T-helper 2 cell (primary cell): ENCODE measurements at places on chromosomes 3 and 15.

DNA sequence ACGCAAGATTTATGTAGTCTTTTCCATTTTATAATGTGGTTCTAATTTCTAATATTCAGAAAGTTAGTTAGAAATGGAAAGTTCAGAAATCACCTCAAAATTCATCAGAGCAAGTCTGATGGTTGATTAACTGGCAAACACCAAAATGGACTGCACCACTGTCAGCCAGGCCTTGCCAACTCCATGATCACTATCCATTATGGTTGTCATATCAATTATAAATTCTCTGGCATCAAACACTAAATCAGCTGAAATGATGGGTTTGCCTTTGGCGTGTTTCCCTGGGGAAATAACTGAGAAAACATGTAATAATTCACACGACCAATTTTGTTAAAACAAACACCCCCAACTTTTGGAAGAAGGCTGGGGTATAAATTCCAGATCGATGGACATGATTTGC, 219.4 kb downstream of the CDIN1 start:
- DNase-seq = no peak

DNA sequence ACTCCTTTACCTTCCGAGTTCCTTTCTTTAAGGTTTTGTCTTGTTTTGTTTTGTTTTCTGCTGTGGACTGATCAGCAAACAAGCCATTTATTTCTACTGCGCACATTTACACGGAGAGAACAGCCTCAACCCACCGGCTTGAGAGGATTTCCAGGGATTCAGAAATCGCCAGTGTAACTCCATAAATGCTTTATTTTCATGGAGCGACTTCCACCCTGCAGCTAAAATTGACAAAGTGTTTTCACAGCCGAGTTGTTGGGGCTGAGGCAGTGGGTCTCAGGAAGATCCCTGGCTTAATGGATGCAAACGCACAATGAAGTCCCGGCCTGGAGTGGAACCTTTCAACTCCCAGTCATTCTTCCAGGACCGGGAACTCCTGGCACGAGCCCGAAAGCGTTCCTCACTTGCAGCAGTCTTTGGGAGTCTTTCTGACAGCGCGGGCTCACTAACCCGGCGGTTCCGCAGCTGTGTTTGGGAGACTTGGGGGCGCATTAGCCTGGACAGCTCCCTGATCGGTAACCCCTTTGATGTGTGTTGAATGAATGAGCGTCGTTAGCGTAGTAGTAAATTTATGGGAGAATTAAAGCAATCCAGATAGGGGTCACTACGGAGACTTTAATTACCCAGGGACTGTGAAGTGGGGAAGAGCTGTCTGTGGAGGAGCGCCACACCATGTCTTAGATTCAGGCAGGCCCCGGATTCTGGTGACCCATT, 785 bp upstream of the MYRIP start:
- DNase-seq = no peak

- no peak for DNase-seq
These were observed at the start of gene CLDN11 for GRCh38 chr3:170418422-170419398. Gene CLDN11, plus strand, starts transcription at chr3:170418868. Its CDS starts 199 bp downstream, at chr3:170419067.

GRCh38 chr3:156174229-156174847, 54.0 kb downstream of the KCNAB1 start:
- no peak for DNase-seq

DNA sequence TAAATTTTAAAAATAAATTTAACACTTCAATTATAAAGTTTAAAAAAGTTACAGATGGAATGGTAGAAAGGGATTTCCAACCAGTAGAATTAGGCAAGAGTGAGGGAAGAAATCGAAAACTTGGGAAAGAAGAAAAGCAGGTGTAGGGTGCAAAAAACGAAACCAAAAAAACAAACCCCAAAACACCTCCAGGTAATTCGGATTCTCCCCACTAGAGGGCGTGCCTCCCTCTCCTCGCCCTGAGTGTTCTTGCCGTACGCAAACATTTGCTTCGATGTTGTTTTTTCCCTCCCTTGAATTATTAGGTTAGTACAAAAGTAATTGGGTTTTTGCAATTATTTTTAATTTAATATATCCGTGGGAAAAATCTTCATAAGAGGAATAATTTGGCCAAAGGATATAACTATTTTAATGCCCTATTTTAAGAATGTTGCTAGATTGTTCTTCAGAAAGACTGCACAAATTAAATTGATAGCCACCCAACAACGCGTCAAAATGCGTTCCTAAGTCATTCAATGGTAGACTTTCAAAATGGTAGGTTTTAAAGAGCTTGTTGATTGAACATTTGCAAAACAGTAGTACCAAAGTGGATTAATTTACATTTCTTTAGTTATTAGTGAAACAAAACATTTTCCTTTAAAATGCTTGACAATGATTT, 63.7 kb downstream of the SLC30A4 start:
- DNase-seq = peak; percentile 52

DNA sequence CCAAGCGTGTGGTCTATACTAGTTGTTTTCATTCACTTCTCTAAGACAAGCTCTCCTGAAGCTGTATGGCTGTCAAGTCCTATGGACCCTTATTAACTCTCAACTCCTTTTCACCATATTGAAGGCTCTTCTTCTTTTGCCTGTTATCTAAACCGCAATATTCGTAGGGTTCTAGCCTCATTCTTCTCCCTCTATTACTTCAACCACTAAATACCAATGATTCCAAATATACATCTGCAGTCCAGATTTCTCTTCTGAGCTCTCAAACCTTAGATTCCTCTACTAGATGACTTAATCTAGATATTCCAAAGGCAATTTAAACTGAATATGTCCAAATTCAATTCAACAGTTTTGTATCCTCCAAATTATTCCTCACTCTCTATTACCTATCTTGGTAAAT, 24.6 kb downstream of the AQR start:
- no peak for DNase-seq

GRCh38 chr3:145290010-145290409, 871.0 kb downstream of the PLOD2 start:
- no peak for DNase-seq

- no peak for DNase-seq
These were observed 174.8 kb downstream of the POLR2M start for GRCh38 chr15:57881361-57881760.

GRCh38 chr15:85463276-85463892, 83.0 kb downstream of the AKAP13 start:
- no peak for DNase-seq

DNA sequence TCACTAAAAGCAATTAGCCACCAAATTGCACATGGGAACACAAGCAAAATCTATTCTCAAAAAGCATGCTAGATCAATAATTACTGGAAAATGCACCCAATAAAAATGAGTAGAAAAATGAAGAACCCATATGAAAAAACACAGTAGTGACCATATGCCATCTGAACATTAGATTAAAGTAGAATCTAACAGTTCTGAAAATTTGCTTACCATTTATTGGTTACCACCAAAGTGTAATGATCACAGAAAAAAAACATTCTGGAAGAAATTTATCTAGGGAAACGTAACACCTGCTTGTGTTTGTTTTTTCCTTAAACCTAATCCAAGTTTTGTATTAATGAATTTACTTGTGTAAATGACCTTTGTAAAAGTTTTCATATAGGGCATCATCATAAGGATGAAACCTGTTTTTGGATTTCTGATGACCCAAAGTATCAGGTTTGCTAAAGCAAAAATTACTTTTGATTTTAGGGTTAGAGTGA, 37.6 kb upstream of the AADAC start:
- no peak for DNase-seq

GRCh38 chr3:151434151-151434890, 26.5 kb downstream of the IGSF10 start:
- DNase-seq = no peak

GRCh38 chr3:168091302-168091858, 4.3 kb downstream of the GOLIM4 start:
- DNase-seq = no peak

DNA sequence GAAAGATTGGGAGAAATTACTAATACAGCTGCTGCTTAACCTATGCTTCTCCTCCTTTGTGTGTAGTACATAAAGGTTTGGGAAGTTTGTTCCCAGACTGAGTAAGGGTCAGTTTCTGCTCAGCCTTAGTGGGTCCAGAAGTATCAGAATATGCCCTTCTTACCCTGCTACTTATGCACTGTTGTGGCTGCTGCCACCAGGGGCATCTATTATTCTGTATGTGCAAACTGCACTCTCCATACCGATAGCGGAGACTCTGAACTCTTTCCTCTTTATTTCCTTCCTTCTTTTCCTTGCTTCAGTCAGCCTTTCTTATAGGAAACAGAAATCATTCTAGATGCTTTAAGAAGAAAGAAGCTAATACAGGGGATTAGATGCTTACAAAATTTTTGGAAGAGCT, 4.0 kb downstream of the NEDD4 start:
- no peak for DNase-seq

DNA sequence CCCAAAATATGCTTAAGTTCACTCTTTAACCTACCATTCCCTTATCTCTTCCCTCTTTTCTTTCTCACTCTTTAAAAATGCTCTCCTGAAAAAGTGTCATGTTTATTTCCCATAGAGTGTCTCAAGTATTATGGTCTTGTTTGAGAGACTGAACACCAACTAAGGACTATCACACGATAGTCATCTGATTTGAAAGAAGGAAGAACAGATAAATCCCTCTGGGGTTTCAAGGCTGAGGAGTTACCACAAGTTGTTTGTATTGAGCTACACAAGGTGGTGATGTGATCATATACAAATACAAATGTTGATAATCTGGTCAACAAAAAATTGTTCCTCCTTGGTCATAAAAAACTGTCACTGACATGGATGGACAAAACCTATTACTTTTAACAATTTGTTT, 13.8 kb downstream of the MEIS2 start:
- DNase-seq = no peak

DNA sequence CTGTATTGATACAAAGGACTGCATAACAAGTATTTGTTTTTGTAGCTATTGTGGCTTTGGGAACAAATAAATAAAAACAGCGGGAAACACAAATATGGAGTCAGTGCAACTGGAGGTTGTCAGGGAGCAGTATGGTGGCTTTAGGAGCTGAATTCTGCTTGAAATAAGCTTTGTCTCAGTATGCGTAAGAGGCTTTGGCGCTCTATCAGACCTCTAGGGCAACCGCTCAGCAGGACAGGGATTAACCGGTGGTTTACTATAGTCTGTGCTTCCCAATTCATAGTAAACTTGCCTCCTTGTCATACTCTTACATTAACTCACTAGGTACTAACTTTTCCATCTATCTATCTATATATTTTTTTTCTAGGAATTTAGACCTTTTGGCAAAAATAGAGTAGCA, 104.6 kb downstream of the ZIC1 start:
- DNase-seq = no peak

DNA sequence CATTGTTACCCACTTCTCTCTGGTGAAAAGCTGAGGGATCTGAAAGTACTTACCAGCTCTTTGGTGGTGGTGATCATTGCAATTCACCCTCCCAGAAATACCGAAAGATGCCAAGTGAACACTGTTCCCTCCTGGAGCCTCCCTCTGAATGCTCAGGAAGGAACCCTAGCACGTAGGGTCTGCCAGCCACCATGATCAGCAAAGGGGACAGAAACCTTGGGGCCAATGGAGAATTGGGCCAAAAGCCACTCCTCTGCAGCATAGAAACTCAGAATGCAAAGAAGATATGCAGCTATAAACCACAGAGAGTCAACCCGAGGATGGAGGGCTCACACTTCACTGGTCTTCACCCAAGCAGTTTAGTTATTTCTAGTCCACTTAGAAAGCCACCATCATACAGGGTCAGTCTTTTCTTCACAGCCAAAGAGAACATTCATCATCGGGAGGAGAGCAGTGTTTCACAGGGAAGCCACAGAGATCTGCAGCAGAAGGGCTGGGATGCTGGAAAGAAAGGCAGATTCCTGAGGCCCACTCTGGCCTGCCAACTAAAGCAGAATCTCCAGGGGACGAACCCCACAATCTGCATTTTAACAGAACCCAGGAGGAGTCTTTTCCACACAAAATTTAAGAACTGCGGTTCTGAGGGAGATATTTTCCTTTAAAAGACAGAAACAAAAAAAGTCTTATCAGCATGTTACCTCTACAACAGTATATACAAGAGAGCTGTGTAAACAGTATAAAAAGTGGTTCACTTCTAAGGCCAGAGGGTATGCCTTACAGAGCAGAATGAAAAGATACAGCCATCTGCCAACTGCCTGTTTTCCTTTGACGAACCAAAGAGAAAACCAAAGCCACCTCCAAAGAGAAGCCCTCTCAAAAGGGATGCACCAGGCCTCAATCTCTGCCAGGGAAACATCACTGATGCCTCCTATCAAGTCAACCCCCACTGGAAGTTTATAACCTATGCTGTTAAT, 11.3 kb downstream of the TBC1D2B start:
- no peak for DNase-seq

DNA sequence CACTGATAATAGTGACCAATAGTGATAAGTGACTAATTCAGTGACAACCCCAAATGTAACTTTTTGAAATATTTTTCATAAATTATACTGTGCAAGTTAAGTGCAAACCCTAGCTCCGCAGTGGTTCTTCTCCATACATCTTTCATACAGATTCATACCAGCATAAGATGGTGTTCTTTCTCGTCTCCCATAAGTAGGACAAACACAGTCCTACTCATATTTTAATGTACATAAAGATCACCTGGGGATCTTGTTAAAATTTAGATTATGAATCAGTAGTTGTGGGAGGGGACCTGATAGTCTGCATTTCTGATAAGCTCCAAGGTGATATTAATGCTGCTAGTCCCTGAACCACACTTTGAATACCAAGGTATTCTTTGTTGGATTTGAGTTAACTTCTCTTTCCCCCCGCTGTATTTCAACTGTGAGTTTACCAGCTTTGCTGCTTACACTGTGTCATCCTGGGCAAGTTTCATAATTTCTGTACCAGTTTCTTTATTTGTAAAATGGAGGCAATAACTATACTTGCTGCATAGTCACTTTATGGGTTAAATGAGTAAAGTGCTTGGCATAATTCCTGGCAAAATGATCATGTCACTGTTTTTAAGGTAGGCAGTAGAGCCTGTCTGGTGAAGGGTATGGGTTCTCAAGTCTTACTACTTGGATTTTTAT, 34.7 kb upstream of the C3orf38 start:
- peak; percentile 20 for DNase-seq

GRCh38 chr15:58288592-58288991, 143.2 kb upstream of the LIPC start:
- no peak for DNase-seq

DNA sequence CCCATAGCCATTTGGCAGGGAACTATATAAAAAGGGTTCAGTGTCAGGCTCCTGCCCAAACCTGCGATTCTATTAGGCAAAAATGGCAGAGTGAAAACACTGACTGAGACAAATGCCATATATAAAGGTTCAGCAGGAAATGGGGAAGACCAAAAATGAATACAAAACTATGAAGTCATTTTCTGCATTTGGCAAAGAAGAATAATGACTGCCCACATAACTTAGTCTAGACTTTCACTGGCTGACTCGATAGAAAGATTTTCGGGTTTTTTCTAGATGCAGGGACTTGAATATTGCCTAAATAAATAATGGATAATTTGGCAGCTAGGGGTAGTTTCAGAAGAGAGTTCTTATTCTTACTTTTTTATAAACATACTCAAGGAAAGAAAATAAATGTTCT, 178.0 kb downstream of the TPRG1 start:
- DNase-seq = no peak

DNA sequence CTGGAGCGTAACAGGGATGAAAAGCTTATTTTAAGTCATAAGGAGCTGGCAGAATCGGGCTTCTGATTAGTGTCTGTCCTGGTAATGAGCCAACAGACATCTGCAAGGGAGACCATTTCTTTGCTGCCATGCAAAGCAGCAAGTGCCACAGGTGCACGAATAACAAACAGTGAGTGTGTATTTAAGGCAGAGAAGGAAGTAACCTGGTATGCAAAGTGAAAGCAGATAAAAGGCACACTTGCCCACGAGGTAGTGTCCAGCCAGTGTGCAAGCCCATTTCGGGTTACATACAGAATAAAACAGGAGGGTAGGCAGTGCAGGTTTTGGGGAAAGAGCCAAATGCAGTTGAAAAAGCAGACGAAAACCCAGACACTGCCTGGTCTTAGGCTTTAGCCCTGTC, 1153.7 kb downstream of the SI start:
- DNase-seq = no peak

- DNase-seq = peak; percentile 79
These were observed 4.6 kb upstream of the P2RY14 start for GRCh38 chr3:151282921-151283320.
